ENCODE measurements at places on chromosomes 7 and 10.

- peaks cover 11% of the 10 kb centered on the region for H3K4me1 ChIP-seq
- no peak overlapping the region for H3K27ac ChIP-seq
- H3K4me3 ChIP-seq, result no peak overlapping the region
- H3K27me3 ChIP-seq, result no peaks in the 10 kb centered on the region
Measured at GRCh38 chr10:31129271-31129670, 97.6 kb upstream of the ZNF438 start.

DNA sequence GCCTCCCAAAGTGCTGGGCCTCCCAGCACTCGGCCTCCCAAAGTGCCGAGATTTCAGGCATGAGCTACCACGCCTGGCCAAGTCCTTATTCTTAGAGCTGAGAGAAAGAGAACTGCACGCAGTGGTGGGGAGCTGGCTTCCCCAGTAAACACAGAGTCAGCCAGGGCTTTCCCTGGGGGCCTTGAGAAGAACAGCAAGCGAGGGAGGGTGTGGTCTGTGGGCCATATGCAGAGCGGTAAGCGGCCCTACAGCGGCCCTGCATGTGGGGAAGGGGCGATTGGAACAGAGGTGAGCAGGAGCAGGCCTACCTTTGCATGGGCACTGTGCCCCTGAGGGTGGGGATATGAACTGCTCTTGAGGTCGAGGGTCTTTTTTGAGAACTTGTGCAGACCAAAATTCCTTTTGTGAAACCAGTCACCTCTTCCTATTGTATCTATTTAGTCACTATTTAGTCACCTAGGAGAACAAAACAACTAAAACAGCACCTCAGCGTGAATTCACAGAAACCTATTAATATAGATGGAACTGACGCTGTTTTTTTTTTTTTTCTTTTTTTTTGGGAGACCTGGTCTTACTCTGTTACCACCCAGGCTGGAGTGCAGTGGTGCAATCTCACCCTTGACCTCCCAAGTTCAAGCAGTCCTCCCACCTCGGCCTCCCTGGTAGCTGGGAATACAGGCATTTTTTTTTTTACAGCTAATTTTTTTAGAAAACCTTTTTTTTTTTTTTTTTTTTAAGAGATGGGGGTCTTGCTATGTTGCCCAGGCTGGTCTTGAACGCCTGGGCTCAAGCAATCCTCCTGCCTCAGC lies 36.9 kb upstream of the SH2D4B start:
- H3K27me3 ChIP-seq, result no peaks in the 10 kb centered on the region
- H3K27ac ChIP-seq, result no peak overlapping the region
- H3K36me3 ChIP-seq, result peaks cover 7% of the 10 kb centered on the region
- peaks cover 74% of the 10 kb centered on the region for H3K4me1 ChIP-seq

DNA sequence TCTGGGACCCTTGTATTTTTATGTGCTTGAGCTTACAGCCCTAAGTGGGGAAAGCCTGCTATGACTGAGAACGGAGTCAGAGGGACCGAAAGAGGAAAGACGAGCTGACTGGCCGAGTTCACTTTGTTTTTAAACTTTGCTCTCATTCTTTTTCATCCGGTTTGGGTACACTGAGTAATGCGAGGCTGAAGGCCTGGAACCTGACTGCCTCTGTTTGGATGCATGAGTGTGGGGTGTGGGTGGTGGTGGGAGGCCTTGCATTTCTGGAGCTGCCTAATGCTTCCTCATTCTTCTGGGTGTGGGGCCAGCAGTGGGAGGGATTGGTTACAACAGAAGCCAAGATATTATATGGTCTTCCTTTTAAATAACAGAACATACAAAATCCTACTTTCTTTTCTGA lies 155.5 kb downstream of the BUB3 start:
- H3K4me3 ChIP-seq, result no peak overlapping the region
- no peaks in the 10 kb centered on the region for H3K36me3 ChIP-seq
- no peak overlapping the region for H3K27ac ChIP-seq
- no peaks in the 10 kb centered on the region for H3K27me3 ChIP-seq
- DNase-seq, result no peak

- peaks cover 6% of the 10 kb centered on the region for H3K4me1 ChIP-seq
- DNase-seq, result no peak
- peaks cover 20% of the 10 kb centered on the region for H3K36me3 ChIP-seq
- H3K27ac ChIP-seq, result no peak within 1 kb of the TSS
- peaks cover 8% of the 10 kb centered on the region for H3K27me3 ChIP-seq
Measured at GRCh38 chr7:151047976-151048815, at the start of gene ASIC3. TSS of gene ASIC3 (plus strand) at chr7:151048531. CDS start at chr7:151048886, 355 bp downstream.

DNA sequence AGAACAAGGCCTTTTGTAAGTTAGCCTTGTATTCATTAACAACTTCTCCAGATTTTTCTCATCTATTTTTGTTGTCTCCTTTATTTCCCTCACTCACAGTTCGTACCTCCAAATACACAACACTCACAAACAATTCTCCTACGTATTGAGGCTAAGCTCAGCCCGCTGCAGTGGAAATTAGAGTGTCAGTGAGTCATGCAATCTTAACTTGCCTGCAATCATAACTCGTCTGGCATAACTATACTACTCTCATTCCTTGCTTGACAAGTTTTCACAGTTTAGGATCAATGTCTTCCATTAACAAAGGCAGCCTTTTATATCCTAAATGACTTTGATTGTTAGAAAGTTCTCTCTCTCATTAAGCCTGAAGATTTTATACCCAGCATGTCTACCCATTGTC lies 23.8 kb downstream of the TMEM196 start:
- no peaks in the 10 kb centered on the region for H3K36me3 ChIP-seq
- no peak overlapping the region for H3K27ac ChIP-seq
- H3K4me1 ChIP-seq, result no peaks in the 10 kb centered on the region
- DNase-seq, result peak; percentile 12
- H3K27me3 ChIP-seq, result no peaks in the 10 kb centered on the region
- no peak overlapping the region for H3K4me3 ChIP-seq

GRCh38 chr10:70540089-70540788 lies 61.7 kb downstream of the PALD1 start:
- no peaks in the 10 kb centered on the region for H3K27me3 ChIP-seq
- H3K4me3 ChIP-seq, result no peak overlapping the region
- no peak overlapping the region for H3K27ac ChIP-seq
- H3K4me1 ChIP-seq, result no peaks in the 10 kb centered on the region
- peak; percentile 46 for DNase-seq

DNA sequence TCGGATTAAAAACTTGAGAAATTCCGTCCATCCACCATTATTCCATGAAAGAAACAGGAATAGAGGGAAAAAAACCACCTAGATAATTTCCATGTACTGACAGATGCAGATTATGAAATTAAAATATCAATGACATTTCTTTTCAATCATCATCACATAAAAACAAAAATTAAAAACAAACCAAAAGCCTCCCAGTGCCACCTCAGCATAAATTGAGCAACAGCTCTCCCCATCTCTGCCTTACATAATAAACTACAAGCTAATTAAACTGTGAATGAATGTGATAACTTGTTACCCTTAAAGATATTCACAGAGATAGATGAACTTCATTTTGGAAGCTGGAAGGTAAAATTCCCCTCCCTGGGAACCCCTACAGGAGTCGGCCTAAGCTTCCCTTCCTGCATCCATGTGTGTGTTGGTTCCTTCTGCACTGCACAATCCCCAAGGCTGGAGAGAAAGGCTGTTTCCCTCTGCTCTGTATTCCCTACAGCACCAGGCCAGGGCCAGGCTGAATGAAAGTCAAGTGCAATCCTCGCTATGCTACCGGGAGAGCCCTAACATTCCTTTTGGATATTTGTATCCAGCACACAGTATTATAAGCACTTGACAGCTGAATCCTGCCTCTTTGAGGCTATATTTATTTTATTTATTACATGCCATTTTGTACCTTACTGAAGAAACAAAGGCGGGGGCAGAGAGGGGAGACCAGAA lies 8.1 kb downstream of the CCDC6 start:
- no peak overlapping the region for H3K4me3 ChIP-seq
- no peak for DNase-seq
- no peak overlapping the region for H3K27ac ChIP-seq
- peaks cover 8% of the 10 kb centered on the region for H3K4me1 ChIP-seq
- no peaks in the 10 kb centered on the region for H3K27me3 ChIP-seq

- H3K4me1 ChIP-seq, result no peaks in the 10 kb centered on the region
- H3K27me3 ChIP-seq, result no peaks in the 10 kb centered on the region
- H3K36me3 ChIP-seq, result no peaks in the 10 kb centered on the region
- no peak for DNase-seq
- no peak overlapping the region for H3K27ac ChIP-seq
Measured at GRCh38 chr10:79930751-79931150, 18.2 kb downstream of the SFTPD start.

- no peaks in the 10 kb centered on the region for H3K27me3 ChIP-seq
- H3K36me3 ChIP-seq, result peaks cover 6% of the 10 kb centered on the region
- H3K4me3 ChIP-seq, result no peak overlapping the region
- no peak overlapping the region for H3K27ac ChIP-seq
- H3K4me1 ChIP-seq, result no peaks in the 10 kb centered on the region
- DNase-seq, result peak; percentile 63
Measured at GRCh38 chr7:35839860-35840854, 39.3 kb downstream of the SEPTIN7 start.

- no peak for DNase-seq
- no peak overlapping the region for H3K27ac ChIP-seq
- H3K4me1 ChIP-seq, result peaks cover 16% of the 10 kb centered on the region
- no peaks in the 10 kb centered on the region for H3K36me3 ChIP-seq
- H3K4me3 ChIP-seq, result no peak overlapping the region
Measured at GRCh38 chr7:55070854-55071253, 52.0 kb downstream of the EGFR start.

- no peak overlapping the region for H3K4me3 ChIP-seq
- no peaks in the 10 kb centered on the region for H3K27me3 ChIP-seq
- no peak overlapping the region for H3K27ac ChIP-seq
- no peaks in the 10 kb centered on the region for H3K36me3 ChIP-seq
- H3K4me1 ChIP-seq, result no peaks in the 10 kb centered on the region
Measured at GRCh38 chr7:84136336-84136735, 58.3 kb downstream of the SEMA3A start.

DNA sequence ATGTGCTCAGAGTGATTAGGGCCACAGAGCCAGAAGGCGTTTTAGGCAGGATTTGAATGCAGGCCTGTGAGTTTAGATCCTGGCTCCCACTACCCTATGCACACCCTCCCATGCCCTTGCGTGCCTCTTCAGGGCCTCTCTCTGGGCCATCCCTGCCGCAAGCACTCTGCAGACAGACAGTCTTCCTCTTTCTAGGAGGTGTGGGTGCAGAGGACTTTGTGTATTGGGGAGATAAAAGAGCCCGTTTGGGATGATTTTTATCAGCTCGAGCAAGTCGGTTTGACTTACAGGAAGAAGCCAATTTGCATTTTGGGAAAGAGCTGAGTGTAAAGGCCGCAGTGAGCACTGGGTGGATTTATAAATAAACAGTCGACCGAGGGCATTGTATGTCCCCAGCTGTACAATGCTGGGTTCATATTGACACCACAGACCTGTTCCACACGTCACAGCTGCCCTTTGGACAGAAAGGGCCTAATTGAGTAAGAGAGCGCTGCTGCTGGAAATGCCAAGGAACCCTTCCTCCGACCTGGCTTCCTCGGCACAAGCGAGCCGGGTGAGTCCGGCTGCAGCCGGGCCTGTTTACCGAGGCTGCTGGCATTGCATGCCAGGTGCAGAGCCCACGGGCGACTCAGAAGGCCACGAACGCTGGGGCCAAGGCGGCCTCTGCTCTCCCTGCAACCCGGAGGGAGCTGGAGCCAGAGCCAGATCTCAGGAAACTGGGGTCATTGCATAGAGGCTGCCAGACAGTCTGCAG lies 25.1 kb downstream of the ZMIZ1 start:
- H3K27me3 ChIP-seq, result no peaks in the 10 kb centered on the region
- peaks cover 26% of the 10 kb centered on the region for H3K4me1 ChIP-seq
- H3K4me3 ChIP-seq, result no peak overlapping the region
- no peak overlapping the region for H3K27ac ChIP-seq

GRCh38 chr10:132175907-132176581 lies 10.7 kb upstream of the DPYSL4 start:
- H3K4me3 ChIP-seq, result no peak overlapping the region
- H3K4me1 ChIP-seq, result no peaks in the 10 kb centered on the region
- H3K27me3 ChIP-seq, result peaks cover 4% of the 10 kb centered on the region
- DNase-seq, result no peak
- no peaks in the 10 kb centered on the region for H3K36me3 ChIP-seq

DNA sequence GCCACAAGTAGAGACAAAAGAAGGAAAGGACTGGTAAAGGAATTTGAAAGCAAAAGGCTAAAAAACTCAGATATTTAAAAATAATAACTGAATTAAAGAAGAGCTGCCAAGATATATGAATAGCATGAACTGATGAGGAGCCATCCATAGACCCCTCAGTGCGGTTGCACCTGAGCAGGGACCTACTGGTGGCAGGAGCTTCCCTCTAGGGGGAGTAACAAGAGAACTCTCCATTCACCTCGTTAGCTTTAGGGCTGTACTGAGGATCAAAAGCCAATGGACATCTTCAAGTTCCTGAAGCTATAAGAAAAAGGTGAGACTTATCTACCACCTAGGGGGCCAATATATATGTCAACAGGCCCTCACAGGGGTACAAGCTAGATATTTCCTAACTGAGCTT lies 27.8 kb upstream of the DOCK1 start:
- DNase-seq, result no peak
- H3K27ac ChIP-seq, result no peak overlapping the region
- H3K36me3 ChIP-seq, result no peaks in the 10 kb centered on the region
- H3K27me3 ChIP-seq, result no peaks in the 10 kb centered on the region
- H3K4me1 ChIP-seq, result no peaks in the 10 kb centered on the region

DNA sequence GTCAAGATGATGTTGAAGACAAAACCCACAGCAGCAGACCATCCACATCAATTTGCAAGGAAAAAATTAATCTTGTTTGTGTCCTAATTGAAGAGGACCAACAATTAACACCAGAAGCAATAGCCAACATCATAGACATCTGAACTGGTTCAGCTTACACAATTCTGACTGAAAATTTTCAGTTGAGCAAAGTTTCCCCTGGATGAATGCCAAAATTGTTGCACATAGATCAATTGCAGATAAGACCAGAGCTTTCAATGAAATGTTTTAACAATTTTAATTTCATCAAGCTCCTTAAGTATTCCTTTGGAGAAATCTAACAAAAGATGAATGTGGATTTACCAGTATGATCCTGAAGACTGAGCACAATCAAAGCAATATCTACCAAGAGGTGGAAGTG lies 168.6 kb downstream of the CTNNA3 start:
- DNase-seq, result no peak
- H3K36me3 ChIP-seq, result no peaks in the 10 kb centered on the region
- H3K27me3 ChIP-seq, result no peaks in the 10 kb centered on the region
- no peak overlapping the region for H3K27ac ChIP-seq
- no peak overlapping the region for H3K4me3 ChIP-seq
- no peaks in the 10 kb centered on the region for H3K4me1 ChIP-seq

DNA sequence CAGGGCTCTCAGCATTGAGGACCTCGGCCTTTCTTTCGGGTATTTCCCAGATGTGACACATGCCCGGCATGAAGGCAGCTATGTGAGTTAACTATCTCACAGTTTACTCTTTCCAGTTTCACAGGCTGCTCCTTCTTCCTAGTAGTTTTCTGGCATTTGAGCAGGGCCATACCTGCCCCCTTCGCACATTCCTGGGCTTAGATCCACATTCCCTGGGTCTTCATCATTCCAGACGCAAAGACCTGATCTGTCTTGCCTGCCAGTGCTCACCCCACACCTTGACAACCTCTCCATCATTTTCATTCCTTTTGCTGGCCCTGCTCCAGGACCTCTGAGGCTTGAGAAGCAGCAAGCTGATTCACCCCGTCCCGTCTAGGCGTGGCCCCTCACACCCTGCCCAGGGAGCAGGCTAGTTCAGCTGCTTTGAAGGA lies 227.5 kb downstream of the WDR11 start:
- peak; percentile 95 for DNase-seq
- no peak overlapping the region for H3K4me3 ChIP-seq
- no peaks in the 10 kb centered on the region for H3K27me3 ChIP-seq
- H3K36me3 ChIP-seq, result no peaks in the 10 kb centered on the region

- H3K4me3 ChIP-seq, result peak within 1 kb of the TSS; percentile 80
- H3K4me1 ChIP-seq, result no peaks in the 10 kb centered on the region
- H3K27me3 ChIP-seq, result no peaks in the 10 kb centered on the region
- H3K36me3 ChIP-seq, result no peaks in the 10 kb centered on the region
Measured at GRCh38 chr7:116671681-116672595, at the start of gene MET. TSS of gene MET (plus strand) at chr7:116672196. CDS start at chr7:116699085, 26,889 bp downstream.

Measured in trophoblast cell (in vitro differentiated cells and primary cell).